ENCODE measurements at places on chromosomes 16 and 17.

DNA sequence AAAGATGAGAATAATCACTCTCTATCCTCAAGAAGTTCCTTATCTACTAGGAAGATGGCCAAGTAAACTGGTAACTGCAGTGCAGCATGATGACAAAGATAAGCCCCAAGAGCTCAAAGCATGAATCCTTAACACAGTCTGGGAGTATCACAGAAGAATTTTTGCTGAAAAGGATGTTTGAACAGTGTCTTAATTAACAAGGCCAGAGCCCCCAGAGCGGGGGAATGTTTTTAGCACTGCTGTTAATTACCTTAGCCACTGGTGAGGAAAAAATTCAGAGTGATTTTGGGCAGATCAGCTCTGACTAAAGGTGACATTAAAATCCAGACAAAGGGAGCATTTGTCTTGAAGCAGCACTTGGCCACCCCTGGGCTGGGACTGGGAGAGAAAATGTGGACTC, 30.1 kb downstream of the ADAMTS18 start:
- DNase-seq: no peak

DNA sequence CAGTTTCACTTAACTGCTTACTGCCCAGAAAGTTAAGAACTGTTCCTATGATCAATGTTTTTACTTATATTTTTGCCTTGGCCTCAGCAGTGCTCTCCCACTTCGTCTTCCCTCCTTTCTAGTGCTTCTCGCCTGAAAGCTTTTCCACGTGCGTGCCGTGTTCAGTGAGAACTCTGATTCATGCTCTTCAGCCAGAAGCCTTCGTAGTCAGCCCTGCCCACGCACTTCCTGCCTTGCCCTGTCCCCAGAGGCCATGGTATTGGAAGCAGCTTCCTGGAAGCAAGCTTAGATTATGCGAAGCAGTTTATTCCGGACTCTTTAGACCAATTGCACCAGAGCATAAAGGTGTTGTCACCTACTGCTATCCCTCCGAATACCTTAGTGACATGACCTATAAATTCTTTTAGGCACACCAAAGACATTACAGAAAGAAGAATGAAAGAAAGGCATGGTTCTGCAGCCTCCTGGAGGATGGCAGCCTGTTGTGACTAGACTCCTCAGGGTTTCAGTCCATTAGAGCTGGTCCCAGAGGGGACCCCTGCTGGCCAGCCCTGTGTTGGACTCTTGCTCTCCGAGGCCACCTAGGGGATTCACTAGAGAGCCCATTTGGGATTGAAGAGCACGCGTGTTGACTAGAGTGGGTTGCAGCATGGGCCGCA, 105.2 kb downstream of the RPTOR start:
- DNase-seq: no peak

GRCh38 chr16:88469615-88470395, 16.7 kb downstream of the ZFPM1 start:
- no peak for DNase-seq

DNA sequence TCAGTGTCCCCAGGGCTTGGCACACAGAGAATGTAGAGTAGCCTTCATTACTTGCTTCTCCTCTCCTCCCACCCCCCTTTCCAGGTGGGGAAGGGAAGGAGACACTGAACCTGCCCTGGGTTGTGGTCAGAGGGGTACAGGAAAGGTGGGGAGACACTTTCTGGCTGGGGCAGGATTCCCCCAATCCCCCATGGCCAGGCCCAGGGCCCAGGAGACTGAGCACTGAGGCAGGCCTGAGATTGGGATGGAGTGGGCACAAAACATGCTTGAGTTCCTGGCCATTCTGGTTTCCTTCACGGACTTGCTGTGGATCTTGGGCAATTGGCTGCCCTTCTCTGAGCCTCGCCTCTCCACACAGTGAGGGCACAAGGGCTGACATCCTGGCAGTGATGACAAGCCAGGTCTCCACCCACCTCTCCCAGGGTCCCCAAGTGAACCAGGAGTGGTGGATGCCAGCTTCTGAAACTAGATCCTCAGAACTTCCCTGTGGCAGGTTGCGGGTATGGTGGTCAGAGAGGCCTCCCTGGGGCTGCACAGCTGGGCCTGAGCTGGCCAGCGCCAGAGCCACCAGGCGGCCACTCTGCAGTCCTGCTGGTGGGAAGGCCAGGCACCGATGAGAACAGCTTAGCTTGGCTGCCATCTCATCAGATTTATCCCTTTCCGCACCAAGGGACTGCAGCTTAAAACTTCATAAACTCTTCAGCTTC, 9.3 kb downstream of the ZNF629 start:
- no peak for DNase-seq

GRCh38 chr16:81585785-81586184, 141.2 kb downstream of the CMIP start:
- no peak for DNase-seq

DNA sequence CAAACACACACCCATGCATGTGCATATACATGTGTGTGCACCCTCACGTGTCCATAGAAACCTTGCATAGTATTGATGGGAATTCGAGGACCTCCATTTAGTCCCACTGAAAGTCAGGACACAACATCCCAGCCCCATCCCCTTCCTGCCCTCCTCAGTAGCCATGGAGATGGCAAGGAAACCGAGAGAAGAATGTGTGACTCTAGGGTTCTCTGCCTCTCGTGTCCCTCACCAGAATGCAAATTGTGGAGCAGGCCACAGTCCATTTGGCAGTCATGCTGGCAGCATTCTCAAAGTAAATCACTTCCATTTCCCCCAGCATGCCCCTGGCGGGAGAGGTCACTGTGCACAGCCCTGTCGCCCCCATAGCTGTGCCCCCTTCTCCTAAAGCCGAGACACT, 141.1 kb downstream of the MSI2 start:
- DNase-seq: no peak

- no peak for DNase-seq
These were observed 13.7 kb downstream of the SYCE1L start for GRCh38 chr16:77212741-77213541.
